ENCODE measurements at places on chromosomes 13 and 19. TPM values are rescaled to one million over a fixed set of nuclear protein-coding genes. Genes with fewer than 3 reads are reported as not detected.

DNA sequence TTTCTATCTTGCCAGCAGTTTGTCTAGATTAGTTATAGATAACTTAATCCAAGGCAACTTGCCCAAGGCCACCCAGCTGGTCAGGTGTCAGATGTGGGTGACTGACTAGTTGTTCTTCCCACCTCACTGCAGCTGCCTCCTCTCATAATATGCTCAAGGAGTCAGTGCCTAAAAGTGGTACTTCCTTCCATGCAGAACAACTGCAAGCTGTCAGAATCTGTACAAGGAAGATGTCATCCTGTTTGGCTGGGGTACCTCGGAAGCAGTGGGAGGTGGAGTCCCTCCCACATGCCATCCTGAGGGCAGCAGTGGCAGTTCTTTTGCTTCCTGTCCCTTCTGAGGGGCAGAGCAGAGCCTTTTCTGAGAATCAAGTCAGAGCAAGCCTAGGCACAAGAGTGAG, 193.2 kb upstream of the RFC3 start:
- DNase-seq = no peak

- DNase-seq = no peak
These were observed 338.6 kb upstream of the ARGLU1 start for GRCh38 chr13:106906426-106906996.

DNA sequence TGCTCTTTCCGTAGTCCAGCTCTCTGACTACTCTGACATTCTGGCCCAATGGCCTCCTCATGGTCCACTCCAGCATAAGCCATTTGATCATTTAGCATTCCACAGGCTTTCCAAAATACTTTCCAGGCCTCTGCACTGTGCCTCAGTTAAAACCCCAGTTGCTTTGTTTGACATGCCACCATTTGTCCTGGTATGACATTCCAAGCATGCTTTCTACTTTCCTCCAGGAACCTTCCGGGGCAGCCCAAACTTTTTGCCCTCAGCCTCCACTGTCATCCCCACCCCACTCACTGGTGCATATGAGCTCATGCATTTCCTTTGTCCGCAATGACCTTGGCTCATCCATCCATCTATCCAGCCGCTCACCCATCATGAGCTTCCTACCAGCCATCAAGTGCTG, 41.8 kb upstream of the WASF3 start:
- no peak for DNase-seq

MAST1 gene
- total RNA-seq = 0.15 TPM

DNA sequence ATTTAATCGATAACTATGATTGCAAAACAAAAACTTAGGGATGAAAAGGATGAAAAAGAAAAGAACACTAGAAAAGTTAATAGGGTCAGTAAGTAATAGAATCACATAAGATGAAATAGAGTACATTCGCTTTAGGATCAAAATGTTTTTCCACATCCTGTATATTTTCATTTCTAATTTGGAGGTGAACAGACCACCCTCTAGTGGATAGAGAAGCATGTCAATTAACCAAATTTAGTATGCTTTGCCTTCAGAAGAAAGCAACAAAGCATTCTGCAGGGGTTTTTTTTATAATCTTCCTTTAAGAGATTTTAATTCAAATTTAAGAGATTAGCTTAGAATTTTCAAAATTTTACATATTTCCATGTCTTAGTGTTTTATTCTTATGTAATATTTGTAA, 611.0 kb upstream of the SGCG start:
- peak; percentile 24 for DNase-seq

- no peak for DNase-seq
These were observed 1.3 kb upstream of the CD177 start for GRCh38 chr19:43351998-43352746.

TRIP10 gene
- total RNA-seq = 62.3 TPM

GRCh38 chr13:73708393-73708985, 425.7 kb downstream of the KLF12 start:
- peak; percentile 77 for DNase-seq

- DNase-seq = peak; percentile 51
These were observed 5.5 kb upstream of the IFI30 start for GRCh38 chr19:18167975-18168645.

- DNase-seq = no peak
These were observed 23.9 kb upstream of the NAPA start for GRCh38 chr19:47538812-47539211.

CEACAM7 gene
- total RNA-seq = 0.44 TPM

DNA sequence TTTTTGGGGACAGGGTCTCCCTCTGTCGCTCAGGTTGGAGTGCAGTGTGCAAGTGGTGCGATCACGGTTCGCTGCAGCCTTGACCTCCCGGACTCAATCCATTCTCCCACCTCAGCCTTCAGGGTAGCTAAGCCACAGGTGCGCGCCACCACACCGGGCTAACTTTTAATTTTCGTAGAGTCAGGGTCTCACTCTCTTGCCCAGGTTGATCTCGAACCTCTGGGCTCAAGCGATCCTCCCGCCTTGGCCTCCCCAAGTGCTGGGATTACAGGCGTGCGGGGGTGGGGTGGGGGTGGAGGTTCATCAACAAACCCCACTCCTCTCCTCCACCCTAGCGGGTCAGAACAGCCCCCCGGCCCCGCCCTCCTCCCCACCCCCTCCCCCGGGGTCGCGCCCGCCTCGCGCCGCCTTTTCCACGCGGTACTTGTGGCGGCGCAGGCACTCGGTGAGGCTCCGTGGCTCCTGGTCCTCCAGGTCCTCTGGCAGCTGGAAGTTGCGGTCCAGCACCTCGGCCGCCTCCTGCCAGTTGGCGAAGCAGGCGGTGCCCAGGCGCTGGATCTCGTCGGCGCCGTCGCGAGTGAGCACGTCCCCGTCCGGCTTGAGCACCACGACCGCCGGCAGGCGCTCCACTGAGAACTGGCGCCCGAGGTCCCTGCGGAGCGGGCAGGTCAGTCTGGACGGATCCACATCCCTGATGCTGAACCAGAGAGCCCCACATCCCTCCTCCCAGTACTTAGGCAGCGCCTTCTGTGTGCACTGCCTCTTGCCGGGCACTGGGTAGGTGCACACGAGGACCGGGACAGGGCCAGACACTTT, 5.2 kb downstream of the NXNL1 start:
- DNase-seq = no peak

LILRB5 gene
- total RNA-seq = 11.9 TPM

PTGER1 gene
- 0.76 TPM for total RNA-seq

DNA sequence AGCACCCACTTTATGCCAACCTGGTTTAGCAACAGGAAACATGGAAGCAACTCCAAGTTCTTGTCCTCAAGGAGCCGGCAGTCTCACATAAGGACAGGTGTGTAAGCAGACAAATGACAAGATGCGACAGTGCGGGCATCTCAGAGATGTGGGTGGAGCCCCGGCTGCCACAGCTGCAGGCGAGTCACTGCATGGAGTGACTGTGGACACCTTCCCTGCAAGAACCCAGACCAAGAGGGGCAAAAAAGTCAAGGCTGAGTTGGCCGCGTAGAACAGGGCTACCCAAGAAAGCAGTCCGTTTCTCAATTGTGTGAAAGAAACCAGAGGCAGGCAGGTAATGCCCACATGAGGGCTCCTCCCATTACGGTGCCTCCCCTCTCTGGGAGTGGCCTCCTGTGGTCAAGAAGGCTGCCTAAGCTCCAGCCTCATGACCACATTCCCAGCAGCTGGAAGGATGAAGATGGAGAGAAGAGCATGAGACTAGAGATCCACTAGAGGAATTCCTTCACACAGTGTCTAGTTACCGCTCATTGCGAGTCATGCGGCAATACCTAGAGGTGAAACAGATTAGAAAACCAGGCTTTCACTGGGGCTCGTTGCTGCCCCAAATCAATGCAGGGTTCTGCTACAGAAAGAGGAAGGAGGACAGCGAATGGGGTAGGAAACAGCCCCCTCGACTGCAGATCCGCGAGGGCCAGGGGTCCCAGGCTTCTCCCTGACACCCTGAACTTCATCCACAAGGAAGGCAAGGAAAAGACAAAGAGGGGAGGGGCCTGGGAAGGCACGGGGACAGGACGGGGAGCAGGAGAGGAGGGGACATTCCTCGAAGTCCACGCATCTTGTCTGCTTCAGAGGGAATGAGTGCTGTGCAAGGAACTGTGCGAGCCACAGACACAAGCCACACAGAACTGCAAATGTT, 80.2 kb downstream of the SPACA7 start:
- DNase-seq = no peak

- peak; percentile 87 for DNase-seq
These were observed 32.2 kb downstream of the ZNF136 start for GRCh38 chr19:12194827-12195731.

- DNase-seq = no peak
These were observed 70.8 kb upstream of the PCDH20 start for GRCh38 chr13:61486496-61486895.

DNA sequence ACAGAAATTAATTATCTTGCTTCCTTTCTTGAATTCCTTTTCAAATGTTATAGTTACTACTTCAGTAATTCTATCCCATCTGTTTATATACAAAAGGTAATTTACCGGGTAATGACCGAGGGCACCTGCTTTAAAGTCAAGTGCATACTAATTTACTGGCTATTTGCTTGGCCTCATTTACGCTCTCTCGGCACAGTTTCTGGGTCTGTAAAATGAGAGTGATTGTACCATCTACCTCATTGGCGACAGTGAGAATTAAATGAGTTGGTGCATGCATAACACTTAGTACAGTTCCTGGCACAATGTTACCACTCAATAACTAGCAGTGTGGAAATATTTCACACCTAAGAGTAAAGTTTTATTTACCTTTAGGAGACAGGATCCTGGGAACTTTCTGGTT, 111.6 kb downstream of the GGACT start:
- no peak for DNase-seq

- DNase-seq = no peak
These were observed 86.0 kb downstream of the ATP11A start for GRCh38 chr13:112775791-112776279.

DNA sequence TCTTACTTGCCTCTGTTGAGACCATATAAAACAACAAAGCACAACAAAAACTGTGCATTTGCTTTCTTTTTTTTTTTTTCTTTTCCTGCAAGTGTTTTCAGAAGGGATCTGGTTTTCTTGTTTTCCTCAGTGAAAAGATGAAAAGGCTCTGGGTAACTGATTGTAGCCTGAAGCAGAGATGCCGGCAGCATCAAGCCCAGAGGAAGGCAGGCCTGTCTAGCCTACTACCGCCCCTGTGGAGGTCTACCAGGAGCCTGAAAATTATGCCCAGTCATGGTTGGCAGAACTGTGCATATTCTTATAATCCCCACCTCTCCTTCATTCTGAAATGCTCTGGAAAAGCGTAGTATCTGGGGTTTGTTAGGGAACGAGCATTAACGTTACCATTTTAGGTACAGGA, 32.6 kb upstream of the MEDAG start:
- no peak for DNase-seq

RNF225 gene
- 3.2 TPM for total RNA-seq

MISP3 gene
- total RNA-seq = 6.3 TPM

TMEM59L gene
- 4.9 TPM for total RNA-seq

GRCh38 chr13:45055902-45056648, 64.2 kb upstream of the GTF2F2 start:
- DNase-seq = no peak
